Colonic mucosa (tissue), 4 donors: ENCODE measurements at places on chromosomes 6 and 20. TPM values are rescaled to one million over a fixed set of nuclear protein-coding genes. Genes with fewer than 3 reads are reported as not detected.

Gene COL9A3
- 2.7 TPM for total RNA-seq

Gene KHDRBS2
- total RNA-seq: 1.2 TPM

Gene ZFAND3
- total RNA-seq: 96.8 TPM

Gene CCN6
- total RNA-seq: not detected

Gene SLC22A3
- total RNA-seq: 2.5 TPM

DNA sequence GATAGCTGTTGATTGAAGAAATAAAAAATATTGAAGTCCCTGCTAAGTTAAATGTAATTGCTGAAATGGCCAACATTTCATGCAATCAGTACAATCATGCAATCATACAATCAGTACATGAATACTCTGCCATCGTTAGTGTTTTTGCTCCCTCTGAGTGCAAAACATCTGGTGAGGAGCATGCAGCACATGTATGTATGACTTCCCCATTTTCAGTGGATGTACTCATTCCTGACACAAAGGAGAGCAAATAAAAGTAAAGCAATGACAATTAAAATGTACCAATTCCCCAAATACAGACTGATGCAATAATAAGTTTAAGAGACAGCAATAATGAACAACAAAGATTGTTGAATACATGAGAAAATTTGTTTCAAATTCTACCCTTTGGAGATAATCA lies 140.7 kb downstream of the PLCB1 start:
- DNase-seq: no peak

GRCh38 chr6:45488889-45489288 lies 111.2 kb upstream of the SUPT3H start:
- no peak for DNase-seq

GRCh38 chr6:15690510-15690909 lies 27.7 kb upstream of the DTNBP1 start:
- DNase-seq: peak; percentile 29

GRCh38 chr20:60926831-60927230 lies 325.2 kb upstream of the CDH4 start:
- no peak for DNase-seq

DNA sequence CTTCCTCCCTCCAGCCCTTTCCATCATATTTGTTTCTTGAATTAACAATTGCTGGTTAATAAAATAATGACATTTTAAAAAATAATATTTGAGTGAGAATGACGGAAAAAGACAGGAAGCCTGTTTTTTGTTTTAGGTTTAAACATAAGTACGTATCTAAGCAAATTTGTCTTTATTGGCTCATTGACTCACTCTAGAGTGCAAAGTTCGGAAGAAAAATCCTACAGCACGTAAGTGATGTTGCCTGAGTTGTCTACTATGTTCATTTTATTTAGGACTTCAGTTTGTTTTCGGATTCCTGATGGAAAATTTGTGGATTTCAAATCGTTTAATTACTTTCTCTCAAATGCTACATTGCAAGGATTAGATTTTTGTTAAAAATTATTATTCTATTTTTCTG lies 1435.7 kb upstream of the ADGRB3 start:
- DNase-seq: no peak

- no peak for DNase-seq
Measured at GRCh38 chr6:31227143-31227542, 44.7 kb downstream of the HLA-C start.

- no peak for DNase-seq
Measured at GRCh38 chr6:25777031-25777430, 22.5 kb downstream of the SLC17A4 start.

DNA sequence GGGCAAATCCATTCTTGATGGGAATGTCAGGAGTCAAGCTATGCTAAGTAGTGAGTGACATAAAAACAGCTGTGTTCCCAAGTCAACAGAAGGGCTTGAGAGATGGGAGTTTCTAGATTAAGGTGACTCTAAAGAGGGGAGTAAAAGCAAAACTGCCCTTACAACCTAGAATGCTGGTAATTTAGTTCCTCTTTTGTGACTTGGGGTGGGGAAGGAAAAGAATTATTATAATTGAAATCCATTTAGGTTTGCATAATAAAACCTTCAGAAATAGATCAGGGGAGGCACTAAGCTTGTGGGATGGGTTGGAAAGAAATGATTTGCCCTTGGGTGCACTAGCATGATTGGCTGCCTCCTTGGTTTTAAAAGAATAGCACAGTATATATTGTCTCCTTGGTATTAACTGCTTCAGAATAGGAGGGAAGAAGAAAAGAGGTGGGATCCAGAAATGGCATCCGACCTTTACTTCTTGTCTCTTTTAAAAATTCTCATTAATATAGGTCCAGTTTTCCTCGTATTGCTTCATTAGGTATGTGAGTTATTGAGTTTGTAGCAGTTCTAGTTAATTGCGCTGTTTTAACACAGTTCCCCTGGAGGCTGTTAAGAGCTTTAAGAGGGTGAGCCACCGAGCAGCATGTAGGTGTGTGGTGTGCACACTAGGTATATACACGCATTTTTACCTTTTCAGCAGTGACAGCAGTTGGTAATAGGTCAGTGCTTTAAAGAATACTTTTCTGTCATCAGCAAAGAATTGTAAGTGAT lies 95.3 kb upstream of the VSTM2L start:
- no peak for DNase-seq

DNA sequence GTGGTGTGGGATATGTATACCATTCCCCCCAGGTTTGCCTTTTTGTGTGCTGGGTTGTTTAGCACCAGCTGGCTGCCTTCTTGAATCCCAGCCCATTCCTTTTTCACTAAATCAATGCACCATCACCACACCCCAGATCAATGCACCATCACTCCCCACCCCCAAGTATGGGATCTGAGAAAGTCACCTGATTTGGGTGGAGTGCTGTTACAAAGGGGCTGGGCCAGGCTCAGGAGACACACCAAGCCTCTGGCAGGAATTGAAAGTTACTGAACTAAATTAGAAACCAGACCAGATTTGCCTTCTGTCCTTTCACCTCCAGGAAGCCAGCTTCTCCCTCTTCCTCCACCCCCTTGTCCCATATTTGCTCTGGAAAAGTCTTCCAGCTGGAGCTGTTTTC lies 19.6 kb upstream of the PKHD1 start:
- DNase-seq: no peak

- no peak for DNase-seq
Measured at GRCh38 chr6:88545991-88546390, 379.8 kb upstream of the CNR1 start.

DNA sequence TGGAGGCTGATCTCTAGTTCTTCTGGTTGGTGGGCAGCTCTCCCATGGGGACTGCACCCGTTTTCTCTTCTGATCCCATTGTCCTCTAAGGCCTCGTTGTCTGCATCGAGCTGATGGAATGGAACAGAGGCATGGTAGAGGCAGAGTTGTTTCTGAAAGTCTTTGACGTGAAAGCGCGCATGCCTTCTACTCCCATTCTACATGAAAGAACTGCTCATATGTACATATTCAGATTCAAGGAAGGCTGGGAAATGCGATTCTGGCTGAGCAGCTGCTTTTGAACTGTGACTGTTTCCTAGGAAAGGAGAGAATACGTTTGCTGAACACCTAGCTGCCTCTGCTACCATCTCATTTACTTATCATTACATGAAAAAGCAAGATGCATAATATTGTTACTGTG lies 815.2 kb downstream of the QKI start:
- no peak for DNase-seq

DNA sequence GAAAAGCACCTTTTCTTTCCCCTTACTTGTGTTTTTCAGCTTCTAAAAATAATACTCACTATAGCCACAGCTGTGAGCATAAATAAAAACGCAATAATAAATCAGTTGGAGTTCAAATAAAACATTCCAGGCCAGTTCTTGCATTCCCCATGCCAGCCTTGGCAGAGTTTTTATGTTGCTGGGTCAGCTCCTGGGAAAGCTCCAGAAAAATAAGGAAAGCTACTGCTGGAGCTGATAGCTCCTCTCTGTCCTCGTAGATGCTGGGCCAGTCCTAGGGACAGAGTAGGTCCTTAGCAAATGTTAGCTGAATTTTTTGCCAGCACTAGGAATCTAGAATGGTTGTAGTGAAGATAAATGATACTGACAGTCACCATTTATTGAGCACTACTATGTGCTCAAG lies 389.0 kb upstream of the SYNCRIP start:
- no peak for DNase-seq

GRCh38 chr6:16622193-16622592 lies 139.1 kb downstream of the ATXN1 start:
- no peak for DNase-seq

GRCh38 chr20:50478162-50478990 lies 31.8 kb upstream of the PTPN1 start:
- peak; percentile 81 for DNase-seq

DNA sequence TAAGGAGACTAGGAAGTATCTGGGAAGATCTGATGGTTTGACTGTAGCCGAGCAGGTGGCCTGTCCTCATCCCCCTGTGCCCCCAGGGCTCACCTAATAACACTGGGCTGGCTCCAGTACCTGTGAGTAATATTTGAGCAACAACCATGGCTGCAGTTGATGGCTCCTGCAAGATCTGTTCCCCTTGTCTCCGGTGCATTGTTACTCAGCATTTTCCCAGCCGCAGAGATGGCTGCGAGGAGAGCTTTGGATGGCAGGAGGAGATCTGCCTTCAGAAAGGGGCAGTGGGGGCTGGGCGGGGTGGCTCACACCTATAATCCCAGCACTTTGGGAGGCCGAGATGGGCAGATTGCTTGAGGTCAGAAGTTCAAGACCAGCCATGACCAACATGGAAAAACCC lies 39.3 kb downstream of the PTK7 start:
- DNase-seq: no peak

- no peak for DNase-seq
Measured at GRCh38 chr6:125983246-125983945, 2.9 kb upstream of the TRMT11 start.

- DNase-seq: no peak
Measured at GRCh38 chr6:31510007-31510406, 12.1 kb downstream of the MICB start.

DNA sequence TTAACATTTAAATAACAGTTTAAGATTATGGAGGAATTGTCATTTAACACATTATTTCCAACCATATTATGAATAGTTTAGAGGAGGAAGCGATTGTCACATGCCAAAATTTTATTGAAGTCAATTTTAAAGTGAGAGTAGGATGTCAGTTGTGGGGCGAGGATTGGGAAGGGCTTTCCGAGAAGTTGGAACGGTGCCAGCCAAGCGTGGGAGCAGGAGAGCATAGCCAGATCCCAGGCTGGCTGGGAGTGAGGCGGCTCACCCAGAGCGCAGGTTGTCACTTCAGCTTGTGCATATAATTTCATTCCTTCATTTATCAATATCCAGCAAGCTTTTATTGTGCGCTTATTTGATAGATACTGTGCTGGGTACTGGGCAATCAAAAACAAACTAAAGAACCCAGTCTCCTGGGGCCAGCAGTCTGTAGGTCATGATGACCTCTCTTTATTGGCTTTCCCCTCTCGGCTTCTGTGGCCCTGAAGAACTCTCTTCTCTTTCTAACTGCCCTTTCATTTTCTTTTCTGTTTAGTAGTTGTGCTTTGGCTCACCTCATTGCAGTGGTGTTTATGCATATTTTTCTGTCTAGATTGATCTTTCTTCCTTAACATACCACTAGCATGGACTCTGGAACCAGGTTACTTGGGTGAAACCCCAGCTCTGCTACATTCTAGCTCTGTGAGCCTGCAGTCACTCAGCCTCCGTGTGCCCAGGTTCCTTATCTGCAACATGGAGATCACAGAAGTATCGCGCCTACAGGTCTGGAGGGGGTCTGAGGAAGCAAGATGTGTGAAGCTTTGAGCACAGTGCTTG lies 6.4 kb downstream of the CEP43 start:
- DNase-seq: peak; percentile 23
